Astrocyte of the hippocampus (primary cell): ENCODE measurements at places on chromosomes 3 and 15.

GRCh38 chr15:97728791-97729190 is 231.7 kb upstream of the ARRDC4 start:
- DNase-seq, result peak; percentile 2

- DNase-seq, result no peak
These were observed 157.7 kb downstream of the RPLP1 start for GRCh38 chr15:69610277-69610676.

DNA sequence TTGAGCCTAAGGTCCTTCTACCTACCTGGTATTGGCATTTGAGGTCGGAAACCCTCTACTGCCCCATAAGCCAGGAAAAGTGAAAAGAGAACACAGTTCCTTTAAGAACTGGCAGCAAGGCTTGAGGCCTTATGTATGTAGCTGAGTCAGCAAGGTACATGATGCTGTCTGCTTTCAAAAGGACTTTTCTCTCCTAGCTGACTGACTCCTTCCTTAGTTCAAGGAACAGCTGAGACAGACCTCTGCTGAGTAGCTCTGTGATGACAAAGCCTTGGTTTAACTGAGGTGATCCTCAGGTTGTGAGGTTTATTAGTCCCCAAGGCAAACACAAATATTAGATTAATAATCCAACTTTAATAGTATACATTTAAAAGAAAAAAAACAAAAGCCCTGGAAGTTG is 45.8 kb downstream of the ADPGK start:
- DNase-seq, result no peak

DNA sequence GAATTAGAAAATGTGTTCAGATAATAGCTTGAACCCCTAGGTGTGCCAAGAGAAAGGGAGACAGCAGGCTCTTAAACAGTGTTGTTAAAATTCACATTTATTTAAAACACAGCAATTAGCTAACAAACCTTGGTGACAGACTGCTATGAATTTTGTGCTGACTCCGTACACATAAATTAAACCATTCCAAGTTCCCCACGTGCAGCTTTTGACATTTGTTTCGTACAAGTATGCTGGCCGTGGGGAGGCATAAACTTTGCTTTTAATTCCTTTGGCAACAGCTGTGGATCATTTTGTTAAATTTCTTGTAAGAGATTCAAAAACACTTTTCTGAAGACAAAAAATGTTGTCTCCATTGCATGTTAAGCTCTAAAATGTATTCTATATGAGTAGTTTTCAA is 465.3 kb downstream of the FGF12 start:
- no peak for DNase-seq

DNA sequence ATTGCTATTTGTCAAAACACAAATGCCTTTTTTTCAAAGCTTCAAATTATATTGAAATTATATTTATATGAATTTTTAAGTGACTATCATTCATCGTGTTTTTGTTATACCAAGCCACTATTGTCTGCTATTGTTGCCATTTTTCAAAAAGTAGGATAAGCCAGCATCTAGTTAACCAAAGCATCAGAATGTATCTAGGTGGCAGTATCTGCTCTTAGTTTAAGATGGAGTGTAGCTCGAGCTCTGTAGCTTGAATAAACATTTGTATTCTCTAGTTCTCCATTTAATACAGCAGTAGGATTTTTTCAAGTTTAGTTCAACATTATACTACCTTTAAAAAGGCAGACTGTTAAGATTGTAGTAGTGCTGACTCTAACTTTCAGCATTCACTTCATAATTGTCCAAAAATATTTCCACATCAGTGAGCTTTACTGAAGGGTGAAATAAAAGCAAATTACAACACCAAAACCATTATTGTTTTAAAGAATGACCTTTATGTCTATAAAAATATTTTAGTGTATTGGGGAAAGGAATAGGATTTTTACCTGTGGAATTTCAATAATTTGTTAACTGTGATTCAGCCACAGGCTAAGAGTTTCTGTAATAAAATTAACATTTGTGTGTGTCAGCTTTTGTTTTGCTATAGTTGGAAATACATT is 19.6 kb upstream of the C15orf61 start:
- DNase-seq, result peak; percentile 37

DNA sequence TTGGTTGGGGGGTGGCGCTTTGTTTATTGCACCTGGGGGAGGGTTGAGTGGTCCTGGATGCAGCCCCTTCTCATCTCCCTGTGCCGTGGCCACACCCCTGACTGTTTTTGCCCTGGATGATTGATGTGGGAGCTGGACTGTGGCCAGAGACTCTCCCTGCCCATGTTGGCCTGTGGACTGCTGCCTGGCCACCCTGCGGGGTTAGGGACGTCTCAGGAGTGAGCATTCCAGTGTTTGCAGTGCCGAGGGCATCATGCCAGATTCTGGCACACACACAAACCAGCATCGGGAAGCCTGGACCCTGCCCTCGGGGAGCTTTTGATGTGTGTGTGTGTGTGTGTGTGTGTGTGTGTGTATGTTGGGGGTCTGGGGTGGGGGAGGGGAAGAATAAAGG is 15.8 kb downstream of the APBA2 start:
- DNase-seq, result peak; percentile 32

- DNase-seq, result peak; percentile 61
These were observed 959 bp upstream of the RASA2 start for GRCh38 chr3:141485641-141486495.

- DNase-seq, result no peak
These were observed 13.0 kb upstream of the UBR1 start for GRCh38 chr15:43118829-43119228.

DNA sequence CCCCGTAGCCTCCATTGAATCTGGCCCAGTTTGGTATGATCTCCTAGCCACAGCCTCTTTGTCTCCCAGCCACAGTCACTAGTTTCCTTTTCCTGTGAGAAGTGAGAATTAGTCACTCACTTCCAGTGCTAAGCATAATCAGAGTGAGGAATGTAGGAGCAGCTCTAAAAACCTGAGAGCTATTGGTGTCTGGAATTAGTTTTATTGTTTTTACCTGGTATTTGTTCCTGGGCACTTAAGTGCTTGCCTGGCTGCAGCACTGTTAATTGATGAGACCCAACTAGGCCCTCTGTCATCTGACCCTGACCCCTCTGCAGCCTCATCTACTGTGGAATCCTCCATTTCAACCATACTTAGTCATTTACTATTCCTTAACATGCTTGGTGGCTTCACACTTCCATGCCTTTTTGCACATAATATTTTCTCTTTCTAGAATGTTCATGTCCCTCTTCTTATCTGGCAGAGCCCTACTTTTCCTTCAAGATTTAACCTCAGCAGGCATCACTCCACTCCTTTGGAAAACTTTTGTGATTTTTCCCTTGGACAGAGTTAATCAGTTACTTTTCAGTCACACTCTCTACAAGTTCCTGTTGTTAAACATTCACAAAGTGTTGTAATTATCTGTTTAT is 48.8 kb downstream of the PDE8A start:
- DNase-seq, result peak; percentile 83

DNA sequence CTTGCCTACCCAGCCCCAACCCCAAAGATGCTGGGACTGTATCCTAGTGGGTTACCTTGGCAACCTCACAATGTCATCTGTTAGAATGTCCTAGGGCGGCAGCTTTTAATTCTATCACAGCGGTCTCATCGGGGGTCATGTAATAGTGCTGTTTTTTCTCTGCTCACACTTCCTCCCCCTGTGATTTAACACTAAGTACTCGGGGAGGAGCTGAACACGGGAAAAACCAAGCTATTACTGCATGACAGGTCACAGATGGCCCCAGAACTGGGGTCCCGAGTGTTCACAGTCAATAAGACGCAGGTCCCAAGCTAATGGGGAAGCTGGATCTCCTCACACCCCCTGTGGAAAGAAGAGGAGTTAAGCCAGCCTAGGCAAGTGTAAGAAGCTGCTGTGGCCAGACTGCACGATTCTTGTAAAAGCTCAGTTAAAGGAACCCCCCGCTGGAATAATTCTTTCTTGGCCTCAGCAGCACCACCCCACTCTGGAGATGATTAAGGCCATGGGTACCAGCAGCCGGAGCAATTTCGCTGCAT is 2.5 kb upstream of the RFTN1 start:
- DNase-seq, result no peak

DNA sequence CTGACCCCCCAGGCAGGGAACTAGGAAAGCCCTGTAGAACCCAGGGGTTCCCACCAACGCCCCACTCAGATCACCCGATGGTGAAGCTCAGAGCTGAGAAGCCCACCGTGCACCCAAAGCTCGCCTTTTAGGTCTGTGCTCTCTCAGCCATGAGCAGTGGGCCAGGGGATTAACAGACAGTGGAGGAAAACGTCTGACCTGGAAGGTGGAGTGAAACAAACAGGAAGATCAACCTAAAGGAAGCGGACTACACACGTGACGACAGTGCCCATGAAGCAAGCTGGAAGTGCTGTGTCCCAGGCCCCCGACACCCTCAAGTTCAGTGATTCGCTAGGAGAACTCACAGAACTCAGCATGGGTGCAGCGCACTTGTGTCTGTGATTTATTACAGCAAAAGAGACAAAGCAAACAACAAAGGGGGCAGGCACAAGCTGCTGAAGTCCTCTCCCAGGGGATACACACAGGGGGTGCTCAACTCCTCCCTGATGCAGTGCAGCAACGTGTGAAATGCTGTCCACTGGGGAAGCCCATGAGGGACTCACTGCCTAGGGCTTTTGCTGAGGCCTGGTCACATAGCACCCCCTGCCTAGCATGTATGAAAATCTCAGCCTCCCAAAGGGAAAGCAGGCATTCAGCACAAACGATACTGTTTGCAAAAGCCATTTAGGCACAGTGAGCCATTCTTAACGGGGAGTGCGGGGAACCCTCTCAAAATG is 43.5 kb downstream of the CFAP92 start:
- DNase-seq, result peak; percentile 45

DNA sequence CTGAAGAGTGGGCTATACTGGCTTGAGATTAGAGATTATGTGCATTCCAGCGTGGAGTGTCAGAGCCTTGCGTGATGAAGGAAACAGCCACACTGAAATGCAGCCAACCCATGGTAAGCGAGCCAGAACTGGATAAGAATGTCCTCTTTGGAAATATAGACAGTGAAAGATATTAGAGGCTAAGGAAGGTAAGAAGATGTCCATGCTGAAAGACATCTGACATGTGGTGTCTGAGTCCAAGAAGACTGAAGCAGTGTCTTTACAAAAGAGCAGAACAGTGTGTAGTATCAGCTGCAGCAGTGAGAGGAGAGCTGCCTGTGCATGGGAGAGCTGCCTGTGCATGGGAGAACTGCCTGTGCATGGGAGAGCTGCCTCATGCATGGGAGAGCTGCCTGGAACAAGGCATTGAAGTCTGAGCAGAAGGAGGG is 672.2 kb downstream of the DIPK2A start:
- DNase-seq, result peak; percentile 53

- peak; percentile 78 for DNase-seq
These were observed 99.8 kb upstream of the CPNE4 start for GRCh38 chr3:132134611-132135010.

DNA sequence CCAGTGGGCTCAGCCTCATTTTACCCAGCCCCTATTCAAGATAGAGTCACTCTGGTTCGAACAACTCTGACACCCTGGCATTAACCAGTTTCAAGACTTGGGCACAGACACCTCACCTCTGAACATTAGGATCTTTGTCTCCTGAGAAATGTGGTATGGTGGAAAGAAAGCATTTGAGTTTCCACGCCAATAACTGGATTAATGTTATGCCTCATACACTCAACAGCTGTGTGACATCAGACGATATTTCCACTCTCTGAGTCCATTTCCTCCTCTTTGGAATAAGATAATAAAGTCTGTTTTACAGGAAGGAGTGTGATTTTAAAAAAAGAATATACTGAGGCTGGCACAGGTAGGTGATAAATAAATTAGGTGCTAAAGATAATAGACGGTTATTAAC is 121.3 kb upstream of the CHL1 start:
- DNase-seq, result peak; percentile 76

GRCh38 chr3:177746337-177746933 is 549.2 kb upstream of the TBL1XR1 start:
- peak; percentile 85 for DNase-seq

DNA sequence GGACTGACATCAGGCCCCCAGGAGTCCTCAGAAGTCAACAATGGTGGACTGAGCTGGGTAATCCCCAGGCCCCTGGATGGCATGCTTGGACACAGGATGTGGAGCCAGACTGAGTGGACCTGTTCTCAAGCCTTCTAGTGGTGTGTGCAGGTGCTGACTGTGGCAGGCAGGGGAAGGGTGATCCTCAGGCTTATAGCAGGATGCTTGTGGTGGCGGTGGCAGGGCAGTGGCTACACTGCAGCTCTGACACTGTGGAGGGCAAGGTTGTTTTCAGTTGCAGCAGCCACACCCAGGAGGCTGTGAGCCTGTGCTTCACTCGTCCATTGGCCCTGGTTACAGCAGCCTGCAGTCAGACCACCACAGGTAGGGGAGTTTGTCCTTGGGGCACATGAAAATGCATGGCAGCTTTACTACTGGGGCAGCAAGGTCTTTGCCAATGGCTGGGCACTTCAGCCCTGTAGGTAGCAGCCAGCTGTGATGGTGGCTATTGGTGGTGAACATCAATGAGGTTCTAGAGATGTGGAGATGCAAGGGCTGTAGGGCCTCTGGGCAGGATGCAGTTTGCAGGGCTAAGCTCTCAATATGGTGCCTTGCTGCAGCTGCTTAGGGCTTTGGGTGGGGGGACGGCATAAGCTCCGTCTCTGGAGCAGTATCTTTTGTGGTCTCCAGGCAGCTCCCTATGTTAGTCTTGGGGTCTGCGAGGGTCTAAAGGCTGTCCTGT is 17.5 kb upstream of the MYO5A start:
- no peak for DNase-seq

DNA sequence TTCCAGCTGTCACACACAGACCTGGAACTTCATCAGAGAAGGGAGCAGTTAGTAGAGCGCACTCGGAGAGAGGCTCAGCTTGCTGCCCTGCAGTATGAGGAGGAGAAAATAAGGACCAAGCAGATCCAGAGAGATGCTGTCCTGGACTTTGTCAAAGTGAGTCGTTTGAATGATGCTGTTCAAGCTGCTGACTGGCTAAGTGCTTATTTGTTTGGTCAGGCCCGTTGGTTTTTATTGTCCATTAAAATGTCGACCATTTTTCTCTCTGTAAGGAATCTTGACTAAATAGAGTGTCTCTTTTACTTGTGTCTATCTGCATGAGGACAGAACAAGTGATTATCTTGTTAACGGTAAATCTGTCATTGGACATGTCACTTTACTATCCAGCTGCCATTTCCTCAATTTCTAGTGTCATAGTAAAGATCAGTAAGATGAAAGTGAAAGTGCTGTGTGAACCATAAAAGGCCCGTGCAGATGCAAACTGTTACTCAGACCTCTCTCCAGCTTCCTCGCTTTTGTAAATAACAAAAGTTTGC is 56.9 kb downstream of the LRCH3 start:
- peak; percentile 20 for DNase-seq

DNA sequence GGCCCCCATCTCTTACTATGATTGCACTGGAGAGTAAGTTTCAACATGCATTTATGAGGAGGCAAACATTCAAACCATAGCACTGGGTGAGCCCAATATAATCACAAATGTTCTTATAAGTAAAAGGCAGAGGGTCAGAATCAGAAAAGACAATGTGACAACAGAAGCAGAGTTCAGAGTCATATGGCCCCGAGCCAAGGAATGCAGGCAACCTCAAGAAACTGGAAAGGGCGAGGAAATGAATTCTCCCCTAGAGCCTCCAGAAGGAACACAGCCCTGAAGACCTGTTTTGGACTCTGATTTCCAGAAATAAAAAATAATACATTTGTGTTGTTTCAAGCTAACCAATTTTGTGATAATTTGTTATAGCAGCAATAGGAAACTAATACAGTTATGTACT is 81.3 kb upstream of the ABI3BP start:
- DNase-seq, result peak; percentile 10
